ENCODE measurements at places on chromosomes 5 and 9.

DNA sequence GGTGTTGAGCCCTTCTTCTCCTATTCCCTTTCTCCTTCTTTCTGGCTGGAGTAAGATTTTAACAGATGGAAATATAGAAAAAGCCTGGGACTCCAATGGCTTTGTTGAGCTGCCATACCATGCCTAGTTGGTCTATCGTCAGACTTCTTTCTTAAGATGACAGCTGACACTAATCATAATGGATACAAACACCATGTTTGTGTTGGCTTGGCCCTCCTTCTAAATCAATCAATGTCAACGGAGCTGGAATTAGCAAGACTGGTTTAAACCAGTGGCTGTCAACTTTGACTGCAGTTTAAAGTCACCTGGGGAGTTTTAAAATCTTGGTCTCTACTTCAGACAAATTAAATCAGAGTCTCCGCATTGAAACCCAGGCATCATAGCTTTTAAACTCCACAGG is 264.5 kb upstream of the PRR16 start:
- no peak for DNase-seq

DNA sequence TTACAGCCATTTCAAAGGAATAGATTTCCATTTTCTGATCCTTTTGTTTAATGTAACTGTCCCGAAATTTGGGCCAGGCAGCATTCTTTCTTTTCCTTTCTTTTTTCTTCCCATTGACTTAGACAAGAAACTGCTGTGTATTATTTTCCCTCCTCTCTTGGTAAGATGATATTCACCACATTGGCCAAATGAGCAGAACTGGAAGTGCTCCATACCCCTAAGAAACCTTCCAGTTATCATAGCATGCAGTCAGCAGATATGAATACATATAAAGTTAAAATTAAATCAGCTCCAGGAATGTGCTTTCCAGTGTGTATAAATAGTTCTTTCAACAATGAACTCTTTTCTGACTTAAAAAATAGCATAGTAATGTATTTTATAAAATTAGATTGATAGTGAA is 168.5 kb upstream of the GAS1 start:
- no peak for DNase-seq

DNA sequence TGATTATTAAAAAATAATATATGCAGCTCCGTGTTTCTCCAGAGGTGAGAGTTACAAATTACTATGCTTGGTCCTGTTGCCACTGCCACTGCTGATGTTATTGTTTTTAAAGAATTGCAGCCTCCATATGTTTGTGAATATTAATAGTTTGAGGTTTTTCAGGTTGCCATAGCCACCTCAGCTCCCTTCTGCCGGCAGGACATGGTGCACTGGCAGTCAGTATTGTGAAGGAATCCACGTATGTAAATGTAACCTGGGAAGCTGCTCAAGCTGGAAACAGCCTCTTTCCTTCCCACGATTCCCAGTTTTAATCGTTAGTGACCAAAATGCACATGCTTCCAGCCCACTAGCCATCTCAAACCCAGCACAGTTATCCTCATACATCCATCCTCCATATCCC is 184.4 kb upstream of the CCNG1 start:
- DNase-seq: no peak

- DNase-seq: no peak
Observed at GRCh38 chr5:170885256-170885655, 23.4 kb downstream of the RANBP17 start.

DNA sequence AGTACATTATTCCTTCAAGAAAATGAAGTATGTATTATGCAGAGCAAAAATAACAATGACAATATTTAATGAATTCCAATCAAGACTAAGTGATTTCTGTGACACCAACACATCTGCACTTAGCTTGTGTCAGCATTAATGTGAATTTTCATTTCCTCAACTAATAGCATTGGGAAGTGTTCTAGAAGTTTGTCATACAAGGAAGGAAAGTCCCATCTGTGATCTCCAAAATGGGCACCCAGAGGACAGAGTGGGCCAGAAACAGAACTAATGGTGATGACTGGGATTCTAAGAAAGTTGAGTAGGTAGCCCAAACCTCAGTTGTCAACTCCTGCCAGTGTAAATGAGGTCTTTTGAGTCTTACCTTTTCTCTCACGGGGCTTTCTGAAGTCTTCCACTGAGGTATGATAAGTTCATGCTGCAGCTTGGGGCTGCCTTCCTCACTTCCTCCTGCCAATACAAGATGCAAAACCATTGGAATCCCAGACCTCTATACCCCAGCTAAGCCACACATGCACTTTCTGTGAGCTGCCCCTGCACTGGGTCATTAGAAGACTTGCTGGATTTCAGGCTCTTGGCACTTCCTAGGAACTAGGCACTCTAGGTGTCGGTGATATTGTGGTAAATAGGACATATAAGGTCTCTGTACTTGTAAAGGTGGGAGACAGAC is 4.9 kb downstream of the ADAM19 start:
- no peak for DNase-seq

- DNase-seq: no peak
Observed at GRCh38 chr9:29214154-29214689, 1640.9 kb upstream of the C9orf72 start.

GRCh38 chr9:9091387-9091786 is 1291.8 kb upstream of the DMAC1 start:
- no peak for DNase-seq

DNA sequence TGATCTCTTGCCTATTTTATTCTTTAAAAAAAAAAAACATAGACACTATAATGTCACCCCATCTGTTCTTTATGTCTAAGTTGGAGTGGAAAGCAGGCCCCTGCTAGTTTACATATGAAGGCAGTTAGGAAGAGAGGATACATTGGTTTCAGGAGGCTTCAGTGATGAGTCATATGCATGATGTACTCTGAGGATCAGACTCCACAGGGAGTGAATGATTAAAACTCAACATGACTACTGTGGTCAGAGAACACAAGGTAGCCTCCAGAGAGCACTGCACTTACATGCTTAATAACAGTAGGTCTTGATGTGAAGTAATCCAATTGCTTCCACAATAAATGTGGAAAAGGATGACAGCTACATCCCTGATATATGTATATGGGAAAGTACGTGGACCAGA is 22.7 kb upstream of the FSTL4 start:
- no peak for DNase-seq

- no peak for DNase-seq
Observed at GRCh38 chr9:95746408-95747180, 128.9 kb upstream of the ERCC6L2 start.

DNA sequence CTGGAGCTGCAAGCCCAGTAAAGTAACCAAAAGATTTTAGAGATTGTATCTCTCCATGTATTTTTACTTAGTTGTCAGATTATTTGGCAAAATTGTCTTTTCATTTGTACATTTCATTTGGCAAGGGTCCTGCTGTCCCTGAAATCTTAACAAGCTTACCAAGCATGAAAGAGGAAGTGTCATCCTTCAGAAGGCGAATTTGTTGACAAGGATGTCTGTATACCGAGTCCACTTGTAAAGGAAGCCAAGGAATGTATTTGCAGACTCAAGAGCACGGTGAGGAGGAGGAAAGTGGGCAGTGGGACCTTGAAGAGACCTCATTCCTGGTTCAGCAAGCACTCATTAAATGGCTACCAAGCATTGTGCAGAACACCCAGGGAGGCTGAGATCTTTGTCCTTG is 7.5 kb upstream of the OTULINL start:
- no peak for DNase-seq

GRCh38 chr5:43033841-43034590 is 6.1 kb downstream of the ANXA2R start:
- no peak for DNase-seq

Data from CMK (cell line).